ENCODE measurements at places on chromosomes 6 and 20. TPM values are rescaled to one million over a fixed set of nuclear protein-coding genes. Genes with fewer than 3 reads are reported as not detected.

- no peak for DNase-seq
Measured at GRCh38 chr20:23404196-23404595, 17.1 kb downstream of the NAPB start.

Gene TMEM244
- total RNA-seq, result not detected

DNA sequence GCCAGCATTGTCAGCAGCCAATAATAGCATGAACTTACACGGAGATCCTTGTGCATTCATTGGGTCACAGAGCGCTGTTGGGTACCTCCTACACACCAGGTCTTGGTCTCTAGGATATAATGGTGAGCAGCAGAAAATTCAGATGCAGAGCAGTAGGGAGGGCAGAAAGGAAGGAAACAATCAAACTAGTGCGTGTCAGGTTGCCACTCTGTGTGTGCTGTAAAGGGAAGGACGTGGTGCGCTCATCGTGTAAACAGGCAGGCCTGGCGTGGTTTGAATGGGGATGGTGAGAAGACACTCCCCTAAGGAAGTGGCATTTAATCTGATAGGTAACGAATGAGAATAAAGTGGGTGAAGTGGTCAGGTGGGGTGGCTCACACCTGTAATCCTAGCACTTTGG is 336.4 kb downstream of the CDH26 start:
- no peak for DNase-seq

GRCh38 chr6:106359959-106360409 is 533 bp upstream of the CRYBG1 start:
- DNase-seq, result no peak

GRCh38 chr20:58899512-58899911 is 47.0 kb downstream of the GNAS start:
- DNase-seq, result no peak

DNA sequence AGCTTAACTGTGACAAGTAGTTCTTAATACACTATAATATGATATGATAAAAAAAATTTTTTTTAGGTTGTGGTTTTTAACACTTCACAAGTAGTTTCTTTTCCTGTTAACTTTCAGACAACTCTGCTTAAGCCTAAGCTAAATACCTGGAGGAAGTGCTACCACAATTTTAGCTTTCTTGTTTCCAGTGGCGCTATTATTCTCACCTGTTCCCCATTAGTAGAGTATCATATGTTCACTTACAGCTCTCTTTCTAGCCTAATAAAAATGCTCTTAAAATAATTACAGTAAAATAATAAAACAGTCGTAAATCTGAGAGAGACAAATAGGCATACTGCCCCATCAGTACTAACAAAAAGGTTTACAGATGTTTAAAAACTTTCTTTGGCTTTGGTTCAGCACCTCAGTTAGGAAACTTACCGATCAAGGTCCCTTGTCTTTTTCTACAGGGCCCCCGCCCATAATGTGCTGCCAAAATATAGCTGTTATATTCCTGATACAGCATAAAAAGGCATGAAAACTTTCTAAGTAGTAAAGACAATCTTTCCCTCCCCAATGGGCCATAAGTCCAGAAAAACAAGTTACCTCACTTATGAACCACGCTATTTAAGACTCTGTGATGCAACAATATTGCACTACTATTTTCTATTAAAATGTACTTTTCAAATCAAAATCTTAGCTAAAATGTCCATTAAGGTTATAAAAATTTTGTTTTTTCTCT is 57.9 kb downstream of the SESN1 start:
- no peak for DNase-seq

DNA sequence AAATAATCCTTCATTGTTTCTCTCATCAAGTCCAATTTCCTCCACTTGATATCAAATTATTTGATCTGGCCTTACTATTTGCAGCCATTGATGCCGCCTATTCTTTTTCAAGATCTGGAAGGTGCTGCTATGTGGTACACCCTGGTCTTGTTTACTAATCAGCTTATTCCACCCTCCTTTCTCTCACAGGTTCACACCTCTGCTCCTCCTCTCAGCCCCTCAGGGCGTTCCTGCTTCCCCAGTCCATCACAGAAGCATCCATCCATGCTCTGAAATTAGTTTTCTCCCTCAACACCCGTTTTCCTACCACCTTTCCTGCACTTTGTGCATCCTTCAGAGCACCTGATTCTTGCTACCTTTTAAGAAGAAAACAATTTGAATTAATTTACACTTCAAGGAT is 183.6 kb downstream of the EPHA7 start:
- DNase-seq, result no peak

- no peak for DNase-seq
Measured at GRCh38 chr20:6920991-6921613, 153.6 kb downstream of the BMP2 start.

Gene BMP5
- total RNA-seq, result not detected

Gene ARMH2
- 2.1 TPM for total RNA-seq

GRCh38 chr6:134816300-134816699 is 133.6 kb downstream of the ALDH8A1 start:
- DNase-seq, result no peak

Gene MYLK4
- total RNA-seq, result 1.5 TPM

DNA sequence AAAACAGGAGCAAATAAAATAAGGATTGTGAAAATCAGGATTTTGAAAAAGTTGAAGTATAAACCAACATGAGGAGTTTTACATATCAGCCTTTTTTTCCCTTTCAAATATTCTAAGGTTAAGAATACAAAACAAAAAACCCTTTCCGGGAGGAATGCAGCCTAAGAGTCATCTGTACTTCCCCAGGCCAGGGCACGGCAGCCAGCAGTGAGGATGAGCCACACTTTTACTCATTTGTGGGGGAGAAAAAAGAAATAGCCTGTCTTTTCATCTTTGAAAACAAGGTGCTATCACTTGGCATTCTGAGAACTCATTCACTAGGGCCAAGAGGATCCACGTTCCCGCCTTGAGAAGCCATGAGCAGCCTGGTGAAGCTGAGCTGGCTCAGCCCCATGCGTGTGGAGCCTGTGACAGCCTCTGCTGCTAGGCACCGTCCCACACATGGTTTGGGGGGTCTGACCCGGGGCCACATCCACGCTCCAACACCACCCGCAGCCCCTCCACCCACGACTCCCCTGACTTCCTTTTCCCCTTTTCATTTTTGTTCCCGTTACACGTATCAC is 11.2 kb downstream of the SLC22A1 start:
- DNase-seq, result no peak

DNA sequence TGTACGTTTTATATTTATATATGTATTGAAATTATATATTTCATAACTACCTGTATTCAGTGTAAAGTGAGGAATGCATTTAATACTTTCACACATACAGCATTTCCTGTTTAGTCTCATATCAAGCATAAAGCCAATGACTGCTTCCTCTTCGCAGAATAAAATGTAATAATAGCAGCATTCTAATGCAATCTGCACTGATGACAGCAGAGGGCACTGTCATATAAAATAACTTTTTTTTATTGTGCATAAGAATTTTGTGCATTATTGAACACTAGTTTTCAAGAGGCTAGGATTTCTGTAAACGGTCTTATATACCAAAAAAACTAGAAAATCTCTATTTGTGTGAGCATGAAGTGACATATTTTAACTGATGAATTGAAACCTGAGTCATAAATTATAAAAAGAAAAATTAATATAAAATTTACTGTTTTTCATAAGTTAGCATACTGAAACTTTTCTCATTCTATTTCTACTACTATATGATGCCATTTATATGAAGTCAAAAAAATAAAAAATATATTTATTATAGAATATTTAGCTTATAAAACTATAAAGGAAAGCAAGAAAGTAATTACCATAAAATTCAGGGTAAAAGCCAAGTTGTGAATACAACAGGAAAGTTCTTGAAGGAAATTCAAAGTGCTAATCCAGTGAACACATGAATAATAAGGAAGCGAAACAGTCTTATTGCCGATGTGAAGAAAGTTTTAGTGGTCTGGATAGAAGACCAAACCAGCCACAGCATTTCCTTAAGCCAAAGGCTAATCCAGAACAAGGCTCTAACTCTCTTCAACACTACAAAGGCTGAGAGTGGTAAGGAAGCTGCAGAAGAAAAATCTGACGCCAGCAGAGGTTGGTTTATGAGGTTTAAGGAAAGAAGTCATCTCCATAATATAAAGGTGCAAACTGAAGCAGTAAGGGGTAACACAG is 36.3 kb downstream of the RNF146 start:
- DNase-seq, result peak; percentile 57

GRCh38 chr20:32585011-32585585 is at the start of gene NOL4L:
Gene NOL4L (minus strand): TSS chr20:32585333. CDS start chr20:32584890, 443 bp downstream.
- peak; percentile 40 for DNase-seq

DNA sequence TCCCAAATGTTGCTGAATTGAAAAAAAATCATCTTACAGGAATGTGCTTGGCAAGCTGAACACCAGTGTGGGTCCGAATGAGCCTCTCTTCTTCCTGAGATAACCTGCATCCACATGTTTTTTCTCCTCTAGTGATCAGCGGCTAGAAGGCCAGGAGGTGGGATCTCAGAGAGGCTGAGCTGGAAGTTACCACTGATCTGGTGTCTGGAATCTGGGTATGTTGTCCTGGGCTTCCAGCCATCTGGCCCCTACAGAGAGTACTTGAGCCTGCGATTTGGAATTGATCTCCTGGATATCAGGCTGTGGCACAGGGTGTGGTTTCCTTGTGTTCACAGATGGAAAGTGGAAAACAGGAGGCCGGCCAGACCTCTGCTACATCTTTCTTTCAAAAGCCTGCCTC is 35.9 kb downstream of the SULF2 start:
- peak; percentile 70 for DNase-seq

- DNase-seq, result no peak
Measured at GRCh38 chr6:149476789-149477455, 7.9 kb downstream of the ZC3H12D start.
